ENCODE measurements at places on chromosomes 7 and 10. TPM values are rescaled to one million over a fixed set of nuclear protein-coding genes. Genes with fewer than 3 reads are reported as not detected.

Gene MYH16
- total RNA-seq = not detected

Gene MMD2
- total RNA-seq = not detected

Gene APBB1IP
- total RNA-seq = not detected

Gene PPP1R9A
- 22.7 TPM for total RNA-seq

Gene ABCC2
- 6.2 TPM for total RNA-seq

Gene JAZF1
- total RNA-seq = 3.6 TPM

Gene CXCL12
- 3.6 TPM for total RNA-seq

Gene PDE6C
- not detected for total RNA-seq

Gene SPDYE9
- not detected for total RNA-seq

Gene TMEM213
- not detected for total RNA-seq

Gene TUBB8
- total RNA-seq = 0.68 TPM

Gene MYOZ1
- 0.16 TPM for total RNA-seq

Gene PIK3CG
- total RNA-seq = not detected

Gene ANKRD1
- total RNA-seq = not detected

Gene TMEM229A
- total RNA-seq = 10.9 TPM

Gene ACBD7
- 12.0 TPM for total RNA-seq

Gene ADRA2A
- total RNA-seq = 0.07 TPM

Gene FOXI2
- not detected for total RNA-seq

Gene PLXNA4
- 21.7 TPM for total RNA-seq

Gene ACSM6
- total RNA-seq = not detected

Gene GIMAP5
- not detected for total RNA-seq

Gene HGF
- 0.05 TPM for total RNA-seq

Data from neural crest cell (in vitro differentiated cells).